GM12865 (cell line): ENCODE measurements at places on chromosomes 6 and 20.
A peak's percentile ranks its signal among the peaks of the same experiment; 100 is the strongest.

- DNase-seq: no peak
Measured at GRCh38 chr20:35942243-35942642, 12.1 kb downstream of the SCAND1 start.

DNA sequence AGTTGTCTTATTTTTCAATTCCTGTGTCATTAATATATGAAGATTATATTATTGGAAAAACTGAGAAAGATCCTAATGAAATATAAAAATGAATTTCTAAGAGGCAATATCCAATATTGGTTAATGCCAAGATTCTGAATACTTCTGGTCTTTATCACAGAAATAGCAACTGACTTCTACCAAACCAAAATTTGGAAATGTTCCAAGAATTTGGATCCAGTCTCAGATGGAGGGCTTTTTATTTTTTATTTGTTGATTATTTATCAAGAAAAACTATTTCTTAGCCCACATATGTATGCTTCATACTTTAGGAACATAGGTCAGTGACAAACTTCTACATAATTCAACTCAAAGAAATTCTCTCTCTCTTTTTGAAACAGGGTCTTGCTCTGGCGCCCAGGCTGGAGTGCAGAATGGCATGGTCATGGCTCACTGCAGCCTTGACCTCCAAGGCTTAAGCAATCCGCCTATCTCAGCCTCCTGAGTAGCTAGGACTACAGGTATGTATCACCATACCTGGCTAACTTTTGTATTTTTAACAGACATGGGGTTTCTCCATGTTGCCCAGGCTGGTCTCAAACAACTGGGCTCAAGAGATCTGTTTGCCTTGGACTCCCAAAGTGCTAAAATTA, 13.1 kb downstream of the NUP43 start:
- DNase-seq: no peak

- peak; percentile 82 for DNase-seq
Measured at GRCh38 chr6:41505122-41506049, 40.8 kb upstream of the FOXP4 start.

DNA sequence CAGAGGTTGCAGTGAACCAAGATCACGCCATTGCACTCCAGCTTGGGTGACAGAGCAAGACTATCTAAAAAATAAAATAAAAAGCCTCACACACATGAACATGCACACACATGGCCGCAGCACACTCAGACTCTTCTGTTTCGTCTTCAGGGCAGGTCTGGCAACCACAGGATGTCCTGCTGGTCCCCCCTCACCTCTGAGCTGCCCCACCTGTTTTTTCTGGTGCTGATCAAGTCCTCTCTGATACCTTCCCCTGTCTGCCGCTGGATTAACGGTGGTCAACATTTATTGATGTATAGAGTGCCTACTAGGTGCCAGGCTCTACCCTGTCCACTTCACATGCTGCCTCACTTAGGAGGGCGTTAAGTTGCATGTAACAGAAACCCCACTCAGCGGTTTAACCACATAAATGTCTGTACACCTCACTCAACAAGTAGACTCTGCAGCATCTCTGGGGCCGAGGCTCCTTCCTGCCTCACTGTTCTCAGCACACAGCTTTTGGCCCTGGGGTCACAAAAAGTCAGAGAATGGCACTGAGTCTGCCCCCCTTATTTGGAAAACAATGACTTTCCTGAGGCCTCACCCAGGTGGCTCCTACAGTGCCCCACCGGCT, 4.5 kb upstream of the AP5S1 start:
- DNase-seq: peak; percentile 47

- peak; percentile 50 for DNase-seq
Measured at GRCh38 chr20:2006452-2007361, 12.8 kb upstream of the PDYN start.

DNA sequence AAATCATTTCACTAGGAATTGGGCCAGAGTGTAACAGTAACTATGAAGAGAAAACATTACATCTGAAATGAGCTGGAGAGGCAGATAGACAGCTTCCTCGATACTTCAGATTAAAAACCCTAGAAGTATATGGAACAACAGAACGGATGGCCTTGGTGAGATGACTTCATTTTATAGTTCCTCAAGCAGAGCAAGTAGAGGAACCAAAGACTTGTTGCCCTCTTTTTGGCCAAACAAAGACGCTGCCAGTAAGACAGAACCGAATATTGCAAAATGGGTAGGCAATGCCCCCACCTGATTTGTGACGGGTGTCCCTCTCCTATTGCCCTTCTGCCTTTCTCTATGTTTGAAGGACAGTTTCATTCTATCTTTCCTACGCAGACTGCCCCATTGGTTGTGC, 53.5 kb downstream of the AGPAT4 start:
- no peak for DNase-seq

GRCh38 chr20:13105864-13106457, 97.2 kb downstream of the SPTLC3 start:
- peak; percentile 38 for DNase-seq

DNA sequence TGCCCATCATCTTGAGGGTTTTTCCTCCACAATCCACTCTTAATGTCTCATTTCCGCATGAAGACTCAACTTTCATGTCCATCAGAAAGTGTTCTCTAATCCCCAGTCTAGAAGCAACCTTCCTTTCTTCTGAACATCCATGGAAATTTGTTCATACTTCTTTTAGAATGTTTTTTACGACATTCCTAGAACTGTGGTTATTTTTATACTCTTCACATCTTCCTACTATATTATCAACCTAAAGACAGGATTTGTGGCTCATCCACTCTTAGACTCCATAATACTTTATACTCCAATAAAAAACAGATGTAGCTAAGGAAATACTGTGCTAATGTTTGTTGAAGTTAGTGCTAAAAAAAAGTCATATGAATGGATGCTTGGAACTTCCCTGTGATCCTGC, 1.4 kb upstream of the CAP2 start:
- no peak for DNase-seq

GRCh38 chr20:52150440-52151258, 40.9 kb downstream of the ZFP64 start:
- peak; percentile 55 for DNase-seq

DNA sequence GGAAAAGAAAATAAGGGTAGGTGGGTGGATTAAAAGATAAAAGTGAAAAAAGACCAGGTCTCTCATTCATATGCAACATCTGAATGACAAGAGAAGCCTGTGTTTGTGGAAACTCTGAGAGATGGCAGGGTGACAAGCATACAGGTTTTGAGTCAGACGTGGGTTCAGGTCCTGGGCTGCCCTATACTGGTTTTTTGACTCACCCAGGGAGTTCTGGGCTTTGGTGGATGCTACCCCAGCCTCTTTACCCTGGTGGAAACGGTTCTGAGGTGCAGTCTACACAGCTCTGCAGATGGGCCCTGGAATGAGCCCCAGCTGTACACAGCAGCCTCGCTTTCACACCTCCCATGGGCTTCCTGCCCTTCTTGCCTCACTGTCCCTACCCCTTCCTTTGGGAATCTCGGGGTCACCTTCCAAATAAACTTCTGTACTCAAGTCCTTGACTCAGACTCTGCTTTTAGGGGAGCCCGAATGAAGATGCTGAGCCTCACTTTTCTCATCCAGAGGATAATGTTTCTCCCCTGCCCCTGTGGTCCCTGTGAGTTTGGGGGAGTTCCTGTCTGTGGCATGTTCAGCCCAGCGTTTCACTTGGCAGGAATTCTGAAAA, 77.7 kb upstream of the CLDN20 start:
- DNase-seq: peak; percentile 61

GRCh38 chr6:10713962-10714361, 8.9 kb upstream of the TMEM14C start:
- DNase-seq: no peak

DNA sequence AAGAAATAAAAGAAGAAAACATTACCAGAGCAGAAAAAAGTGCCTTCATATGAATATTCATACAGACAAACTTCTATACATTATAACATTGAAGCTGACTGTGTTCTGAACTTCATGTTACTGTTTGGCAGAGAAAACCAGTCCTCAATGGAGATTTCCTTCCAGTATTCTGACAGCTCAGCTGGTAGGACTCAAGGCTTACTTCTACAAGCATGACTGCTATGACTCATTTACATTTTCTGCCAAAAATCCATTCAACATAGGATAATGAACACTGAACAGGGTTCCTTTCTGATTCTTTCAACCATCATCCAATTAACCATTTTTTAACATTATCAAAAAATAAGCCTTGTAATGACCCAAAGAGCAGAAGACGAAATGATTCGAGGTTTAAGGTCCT, 25.4 kb downstream of the COL9A1 start:
- DNase-seq: no peak

DNA sequence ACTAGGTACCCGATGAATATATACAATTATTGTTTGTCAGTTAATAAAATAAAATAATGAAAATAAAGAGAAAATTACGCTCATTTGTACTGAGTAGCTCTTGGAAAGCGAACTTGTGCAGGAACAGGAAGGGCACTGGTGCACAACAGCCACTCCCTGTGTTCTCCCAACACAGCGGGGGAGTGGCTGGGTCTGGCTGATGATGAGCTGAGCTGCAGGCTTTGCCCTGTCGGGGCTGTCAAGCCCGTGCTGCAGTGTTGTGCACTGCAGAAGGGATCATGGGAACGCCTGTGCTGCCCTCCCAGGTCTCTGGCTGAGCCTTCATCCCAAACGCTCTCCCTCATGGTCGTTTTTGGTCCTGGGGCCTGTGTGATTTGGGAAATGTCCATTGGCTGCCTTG, 131.7 kb upstream of the MAP3K4 start:
- DNase-seq: no peak

GRCh38 chr20:33874129-33874528, 63.0 kb downstream of the CHMP4B start:
- DNase-seq: peak; percentile 73

GRCh38 chr6:45757443-45758130, 258.1 kb downstream of the CLIC5 start:
- DNase-seq: no peak

DNA sequence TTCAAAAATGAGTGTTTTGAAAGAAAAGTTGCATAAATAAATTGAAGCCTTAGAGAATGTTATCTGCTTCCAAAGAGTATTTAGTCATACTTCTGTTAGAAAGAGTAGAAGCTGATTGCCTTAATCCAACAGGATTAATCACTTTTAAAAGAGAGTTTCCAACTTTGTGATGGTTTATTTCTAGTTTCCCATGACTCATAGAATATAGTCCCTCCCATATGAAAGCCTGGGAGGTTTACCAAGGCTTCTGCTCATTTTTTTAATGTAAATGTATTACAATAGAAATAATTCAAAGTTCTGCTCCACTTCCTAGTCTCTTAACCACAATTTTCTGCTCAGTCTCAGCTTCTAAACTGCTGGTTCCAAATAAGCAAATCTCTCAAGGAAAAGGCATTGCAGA, 118.0 kb upstream of the IRAK1BP1 start:
- DNase-seq: no peak

- DNase-seq: no peak
Measured at GRCh38 chr20:51386586-51386985, 155.9 kb downstream of the NFATC2 start.

DNA sequence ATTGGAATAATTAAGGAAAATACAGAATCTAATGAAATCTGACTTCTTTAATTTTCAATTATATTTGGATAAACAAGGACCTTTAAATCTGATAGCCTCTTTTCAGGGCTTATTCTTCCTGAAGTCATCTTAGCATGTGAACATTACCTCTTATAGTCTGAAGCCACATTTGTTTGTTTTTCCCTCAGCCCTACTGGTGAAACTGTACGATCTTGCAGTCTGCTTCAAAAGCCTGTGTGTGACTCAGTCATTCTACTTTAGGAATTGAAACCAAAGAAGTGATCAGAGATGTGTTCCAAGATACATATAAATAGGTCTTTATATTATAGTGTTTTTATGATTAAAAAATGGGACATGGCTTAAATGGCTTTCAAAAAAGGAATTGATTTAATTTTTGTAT, 67.5 kb downstream of the MACROD2 start:
- DNase-seq: no peak

DNA sequence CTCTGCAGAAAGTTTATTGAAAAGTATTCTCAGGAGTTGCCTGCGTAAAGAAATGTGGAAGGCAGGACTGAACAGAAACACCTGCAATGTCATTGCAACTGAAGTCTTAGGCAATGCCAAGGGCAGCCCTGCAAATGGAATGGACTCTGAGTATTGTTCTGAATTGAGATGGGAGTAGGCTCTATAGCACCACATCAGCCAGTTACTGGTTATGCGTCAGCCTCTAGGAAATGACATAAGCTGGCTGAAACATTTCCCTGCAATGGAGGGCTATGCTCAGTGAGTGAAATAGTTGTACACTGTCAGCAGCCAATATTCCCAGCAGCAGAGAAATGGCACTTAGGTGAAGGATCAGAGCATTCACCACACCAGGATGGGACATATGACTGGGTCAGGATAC, 13.8 kb upstream of the GJE1 start:
- no peak for DNase-seq

GRCh38 chr6:38012573-38012972, 193.0 kb downstream of the ZFAND3 start:
- peak; percentile 76 for DNase-seq

DNA sequence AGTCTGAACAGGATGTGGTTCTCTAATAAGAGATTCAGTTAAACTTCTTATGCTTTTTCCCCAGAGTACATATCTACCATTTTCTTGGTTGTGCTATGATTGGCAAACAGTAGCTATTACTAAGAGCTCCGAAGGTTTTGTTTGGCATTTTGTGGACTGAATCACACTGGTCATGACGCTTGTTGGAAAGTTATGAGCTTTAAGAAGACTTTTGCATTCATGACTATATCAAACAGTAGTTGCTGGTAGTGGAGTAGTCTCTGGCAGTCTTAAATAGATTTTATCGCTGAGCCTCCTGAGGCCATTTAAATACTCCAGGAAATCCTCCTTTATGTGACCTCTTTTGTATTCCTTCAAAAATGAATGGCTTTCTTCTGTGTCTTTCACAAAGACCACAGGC, 40.8 kb downstream of the CCDC170 start:
- DNase-seq: no peak

- DNase-seq: no peak
Measured at GRCh38 chr20:33992145-33992922, 1.4 kb upstream of the RALY start.

DNA sequence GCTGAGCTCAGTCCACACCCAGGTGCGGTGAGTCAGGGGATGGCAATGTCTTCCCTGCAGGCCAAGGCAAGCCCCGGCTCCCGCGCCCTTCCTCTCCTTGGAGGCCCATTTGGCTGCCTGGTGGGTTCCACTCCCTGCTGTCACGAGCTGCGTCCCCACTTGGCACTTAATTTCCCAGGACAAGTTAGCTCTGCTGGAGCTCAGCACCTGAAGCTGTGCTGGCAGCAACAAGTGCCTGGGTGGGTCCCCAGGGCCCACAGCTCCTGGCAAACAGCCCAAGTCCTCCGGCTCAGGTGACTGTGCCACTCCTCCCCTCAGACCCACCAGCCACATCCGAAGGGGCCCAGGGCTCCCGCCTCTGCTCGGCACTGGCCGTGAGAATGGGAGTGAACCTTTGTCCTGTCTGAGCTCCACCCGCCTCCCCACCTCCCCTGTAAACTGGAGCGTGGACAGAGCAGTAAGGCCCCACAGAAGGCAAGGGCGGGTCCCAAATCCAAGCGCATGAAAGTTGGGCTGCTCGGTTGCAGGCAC, 16.9 kb downstream of the LAMA5 start:
- DNase-seq: no peak

GRCh38 chr6:52900536-52900935, 9.0 kb downstream of the GSTA3 start:
- no peak for DNase-seq
